Natural killer cell (primary cell): ENCODE measurements at places on chromosomes 16 and 17. TPM values are rescaled to one million over a fixed set of nuclear protein-coding genes. Genes with fewer than 3 reads are reported as not detected.

DNA sequence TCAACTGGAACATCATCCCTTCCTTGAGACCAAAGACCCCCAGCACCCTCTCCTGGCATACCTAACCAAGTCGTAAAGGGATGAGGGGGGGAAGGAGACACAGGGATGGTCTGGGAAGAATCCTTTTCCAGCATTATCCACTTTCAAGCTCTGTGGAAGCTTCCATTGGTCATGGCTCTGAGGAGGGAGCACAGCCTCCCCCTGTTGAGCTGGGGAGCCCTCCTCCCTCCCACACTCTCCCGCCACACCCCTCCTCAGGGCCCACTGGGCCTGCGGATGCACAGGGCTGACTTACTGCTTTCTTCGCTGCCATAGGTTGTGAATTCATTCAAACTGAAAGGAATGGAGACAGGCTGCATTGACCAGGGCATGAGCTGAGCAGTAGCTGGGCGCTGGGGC is 12.4 kb downstream of the CSF3 start:
- DNase-seq: no peak

DNA sequence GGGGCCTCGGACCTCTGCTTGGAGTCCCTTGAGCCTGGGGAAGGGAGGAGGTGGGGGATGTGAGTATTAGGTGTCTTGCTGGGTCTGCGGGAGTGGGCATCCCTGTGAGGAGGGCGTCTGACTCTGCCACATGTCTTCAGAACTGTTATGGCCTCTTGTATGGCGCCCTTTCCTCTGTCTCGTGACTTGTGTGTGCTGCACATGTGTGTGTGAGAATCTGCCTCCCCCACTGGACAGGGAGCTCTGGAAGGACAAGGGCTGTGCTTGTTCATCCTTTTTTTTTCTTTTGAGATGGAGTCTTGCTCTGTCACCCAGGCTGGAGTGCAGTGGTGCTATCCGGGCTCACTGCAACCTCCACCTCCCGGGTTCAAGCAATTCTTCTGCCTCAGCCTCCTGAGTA is 33.4 kb downstream of the ARHGAP23 start:
- no peak for DNase-seq

GRCh38 chr16:21205303-21205702 is 6.1 kb downstream of the ZP2 start:
- DNase-seq: no peak

DNA sequence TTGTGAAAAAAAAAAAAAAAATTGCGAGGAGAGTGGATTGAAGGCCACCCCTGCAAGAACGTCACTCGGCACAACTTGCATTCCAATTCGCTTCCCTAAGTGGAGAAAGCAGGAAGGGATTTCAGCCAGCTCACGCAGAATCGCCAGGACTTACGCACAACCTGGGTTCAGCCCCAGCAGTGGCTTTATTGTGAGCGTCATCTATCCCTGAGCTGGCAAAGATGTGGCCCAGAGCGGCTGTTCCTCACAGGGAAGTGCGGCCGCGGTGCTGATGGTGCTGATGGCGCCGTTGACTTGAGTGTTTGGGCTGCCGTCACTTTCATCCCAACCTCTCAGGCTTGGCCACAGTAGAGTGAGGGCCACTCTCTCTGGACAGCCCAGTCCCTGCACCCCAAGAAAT is 197.6 kb downstream of the NTN1 start:
- DNase-seq: no peak

- no peak for DNase-seq
These were observed 1.1 kb upstream of the SLC16A5 start for GRCh38 chr17:75086496-75087181.

The ADAD2 gene
- not detected for total RNA-seq

The PRAC1 gene
- total RNA-seq: not detected

The CTRL gene
- total RNA-seq: 14.3 TPM
